GM12891 (cell line): ENCODE measurements at places on chromosomes 11 and 22.

- DNase-seq = no peak
Measured at GRCh38 chr22:38104084-38104483, 6.4 kb downstream of the BAIAP2L2 start.

GRCh38 chr11:7949934-7950333, 8.4 kb upstream of the OR10A3 start:
- no peak for DNase-seq

- DNase-seq = no peak
Measured at GRCh38 chr11:61077936-61078335, 24.4 kb upstream of the CD5 start.

GRCh38 chr22:46286941-46287872, 9.5 kb upstream of the GTSE1 start:
- DNase-seq = no peak

GRCh38 chr11:80519596-80520506, 1079.0 kb upstream of the TENM4 start:
- no peak for DNase-seq

DNA sequence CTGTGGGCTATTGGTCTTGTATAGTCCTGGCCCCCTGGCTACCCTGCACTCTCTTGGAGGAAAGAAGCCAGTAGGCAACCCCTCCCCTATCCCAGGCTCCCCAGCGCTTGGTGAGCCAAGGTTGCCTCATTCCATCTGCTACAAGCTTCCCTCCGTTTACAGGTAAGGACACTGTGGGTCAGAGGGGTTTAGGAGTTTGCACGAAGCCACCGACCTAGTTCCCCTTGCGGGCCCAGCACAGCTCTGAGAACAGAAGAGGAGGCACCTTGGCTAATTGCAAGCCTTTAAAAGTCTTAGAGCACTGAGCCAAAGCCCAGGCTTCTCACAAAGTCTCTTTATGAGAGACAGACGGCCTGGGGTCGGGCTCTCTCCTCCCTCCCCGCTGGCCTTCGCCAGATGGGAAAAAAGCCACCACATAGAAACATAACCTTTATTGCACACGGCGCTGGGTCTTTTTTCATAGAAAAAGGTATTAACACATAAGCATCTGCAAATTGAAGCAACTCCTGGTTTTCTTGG, 99.8 kb downstream of the CEP164 start:
- DNase-seq = no peak

DNA sequence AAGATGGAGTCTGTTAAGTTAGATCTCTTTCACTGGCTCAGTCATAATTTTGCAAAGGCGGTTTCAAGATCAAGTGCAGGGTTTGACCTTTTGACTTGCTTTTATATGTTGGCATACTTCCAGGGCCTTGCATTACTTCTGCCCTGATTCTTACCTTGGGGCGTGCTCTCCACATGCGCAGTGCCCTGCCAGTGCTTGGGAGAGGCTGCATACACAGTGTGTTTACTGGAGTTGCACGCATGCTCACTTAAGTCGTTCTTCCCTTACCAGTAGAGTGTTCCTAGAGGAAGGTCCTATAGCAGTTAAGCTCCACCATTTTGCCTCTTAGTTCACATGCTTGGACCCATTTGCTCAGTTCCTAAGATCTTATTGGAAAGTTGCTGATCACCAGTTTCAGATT, 21.0 kb upstream of the TMEM123 start:
- no peak for DNase-seq

DNA sequence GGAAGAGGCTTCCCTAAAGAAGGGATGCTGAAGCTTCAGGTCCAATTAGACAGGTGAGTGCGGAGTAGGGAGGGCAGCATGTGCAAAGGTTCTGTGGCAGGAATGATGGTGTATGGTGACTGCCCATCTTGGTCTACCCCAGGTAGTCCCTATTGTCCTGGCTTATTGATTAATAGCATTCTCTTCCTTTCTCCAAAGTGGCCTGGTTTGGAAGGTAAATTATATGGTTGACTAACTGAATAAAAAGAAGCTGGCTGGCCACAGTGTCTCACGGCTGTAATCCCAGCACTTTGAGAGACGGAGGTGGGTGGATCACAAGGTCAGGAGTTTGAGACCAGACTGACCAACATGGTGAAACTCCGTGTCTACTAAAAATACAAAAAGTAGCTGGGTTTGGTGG, 230.5 kb downstream of the MIAT start:
- DNase-seq = no peak
